ENCODE measurements at places on chromosomes 1 and 21. TPM values are rescaled to one million over a fixed set of nuclear protein-coding genes. Genes with fewer than 3 reads are reported as not detected.

BACE2 gene
- total RNA-seq: 71.9 TPM

GRCh38 chr21:45891388-45892155 is 90.0 kb upstream of the COL6A1 start:
- peaks cover 30% of the 10 kb centered on the region for H3K4me1 ChIP-seq
- no peaks in the 10 kb centered on the region for H3K27me3 ChIP-seq
- H3K4me3 ChIP-seq: no peak overlapping the region
- H3K36me3 ChIP-seq: no peaks in the 10 kb centered on the region

DNA sequence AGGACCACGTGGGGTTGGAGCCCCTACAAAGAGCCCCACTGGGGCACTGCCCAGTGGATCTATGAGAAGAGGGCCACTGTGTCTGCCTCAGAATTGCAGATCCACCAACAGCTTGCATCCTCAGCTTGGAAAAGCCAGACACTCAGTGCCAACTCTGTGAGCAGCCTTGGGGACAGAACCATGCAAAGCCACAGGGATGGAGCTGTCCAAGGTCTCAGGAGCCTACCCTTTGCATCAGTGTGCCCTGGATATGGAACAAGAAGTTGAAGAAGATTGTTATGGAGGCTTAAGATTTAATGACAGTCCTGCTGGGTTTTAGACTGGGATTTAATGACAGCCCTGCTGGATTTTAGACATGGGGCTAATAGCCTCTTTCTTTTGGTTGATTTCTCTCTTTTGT is 1670.9 kb downstream of the PLA2G4A start:
- DNase-seq: no peak
- no peaks in the 10 kb centered on the region for H3K27me3 ChIP-seq
- no peak overlapping the region for H3K27ac ChIP-seq
- H3K36me3 ChIP-seq: no peaks in the 10 kb centered on the region
- no peak overlapping the region for H3K4me3 ChIP-seq

GRCh38 chr1:184101571-184101970 is 50.0 kb downstream of the TSEN15 start:
- no peaks in the 10 kb centered on the region for H3K4me1 ChIP-seq
- H3K36me3 ChIP-seq: no peaks in the 10 kb centered on the region
- DNase-seq: no peak
- H3K27ac ChIP-seq: no peak overlapping the region
- no peaks in the 10 kb centered on the region for H3K27me3 ChIP-seq

IPP gene
- 6.9 TPM for total RNA-seq

- H3K27ac ChIP-seq: no peak overlapping the region
- peak overlapping the region; percentile 87 for H3K4me3 ChIP-seq
- H3K36me3 ChIP-seq: no peaks in the 10 kb centered on the region
Observed at GRCh38 chr1:231040800-231041718, 1.0 kb upstream of the FAM89A start.

CELA2A gene
- not detected for total RNA-seq

- H3K4me1 ChIP-seq: no peaks in the 10 kb centered on the region
- no peak for DNase-seq
- no peaks in the 10 kb centered on the region for H3K27me3 ChIP-seq
- no peak overlapping the region for H3K27ac ChIP-seq
- no peak overlapping the region for H3K4me3 ChIP-seq
Observed at GRCh38 chr1:4581807-4582206, 72.6 kb upstream of the AJAP1 start.

GRCh38 chr1:50538476-50538875 is 115.2 kb upstream of the DMRTA2 start:
- DNase-seq: no peak
- H3K27me3 ChIP-seq: no peaks in the 10 kb centered on the region
- H3K36me3 ChIP-seq: no peaks in the 10 kb centered on the region
- no peak overlapping the region for H3K4me3 ChIP-seq
- H3K27ac ChIP-seq: no peak overlapping the region

GRCh38 chr1:243628476-243628907 is 221.6 kb downstream of the AKT3 start:
- DNase-seq: no peak
- no peak overlapping the region for H3K27ac ChIP-seq
- H3K4me1 ChIP-seq: no peaks in the 10 kb centered on the region
- peaks cover 2% of the 10 kb centered on the region for H3K36me3 ChIP-seq

CLCNKB gene
- not detected for total RNA-seq

DNA sequence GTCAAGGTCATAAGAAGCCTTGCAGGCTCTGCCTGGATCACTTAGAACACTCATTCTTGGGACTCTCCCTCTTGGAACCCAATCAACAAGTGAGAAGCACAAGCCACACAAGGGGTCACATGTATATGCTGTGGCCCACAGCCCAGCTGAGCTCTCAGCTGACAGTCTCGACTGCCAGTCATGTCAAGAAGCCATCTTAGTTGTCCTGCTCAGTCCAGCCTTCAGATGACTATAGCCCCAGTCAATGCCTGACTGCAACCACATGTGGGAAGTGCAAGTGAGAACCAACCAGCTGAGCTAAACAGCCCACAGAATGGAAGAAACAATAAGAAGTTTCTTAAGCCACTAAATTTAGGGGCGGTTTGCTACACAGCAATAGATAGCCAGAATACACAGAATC is 356.0 kb downstream of the KCNH1 start:
- H3K4me3 ChIP-seq: no peak overlapping the region
- no peaks in the 10 kb centered on the region for H3K27me3 ChIP-seq
- H3K4me1 ChIP-seq: no peaks in the 10 kb centered on the region
- H3K27ac ChIP-seq: no peak overlapping the region

DNA sequence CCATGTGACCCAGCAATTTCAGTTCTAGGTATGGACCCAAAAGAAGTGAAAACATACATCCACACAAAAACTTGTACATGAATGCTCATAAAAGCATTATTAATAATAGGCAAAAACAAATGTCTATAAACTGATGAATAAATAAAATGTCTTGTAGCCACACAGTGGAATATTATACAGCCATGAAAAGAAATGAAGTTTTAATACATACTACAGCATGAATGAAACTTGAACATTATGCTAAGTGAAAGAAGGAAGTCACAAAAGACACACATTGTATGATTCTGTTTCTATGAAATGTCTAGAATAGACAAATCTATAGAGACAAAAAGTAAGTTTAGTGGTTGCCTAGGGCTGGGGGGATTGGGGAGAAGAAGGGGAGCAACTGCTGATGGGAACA is 130.2 kb downstream of the CDC7 start:
- H3K36me3 ChIP-seq: no peaks in the 10 kb centered on the region
- no peak for DNase-seq
- no peak overlapping the region for H3K27ac ChIP-seq
- H3K4me1 ChIP-seq: no peaks in the 10 kb centered on the region
- no peak overlapping the region for H3K4me3 ChIP-seq
- H3K27me3 ChIP-seq: no peaks in the 10 kb centered on the region

CD52 gene
- total RNA-seq: not detected

FCRL3 gene
- not detected for total RNA-seq

ANGPTL1 gene
- total RNA-seq: 51.0 TPM

- no peak for DNase-seq
- H3K27me3 ChIP-seq: no peaks in the 10 kb centered on the region
- H3K4me3 ChIP-seq: no peak overlapping the region
- no peaks in the 10 kb centered on the region for H3K4me1 ChIP-seq
Observed at GRCh38 chr1:94038511-94038910, 82.4 kb downstream of the ABCA4 start.

FMO3 gene
- 13.9 TPM for total RNA-seq

DNA sequence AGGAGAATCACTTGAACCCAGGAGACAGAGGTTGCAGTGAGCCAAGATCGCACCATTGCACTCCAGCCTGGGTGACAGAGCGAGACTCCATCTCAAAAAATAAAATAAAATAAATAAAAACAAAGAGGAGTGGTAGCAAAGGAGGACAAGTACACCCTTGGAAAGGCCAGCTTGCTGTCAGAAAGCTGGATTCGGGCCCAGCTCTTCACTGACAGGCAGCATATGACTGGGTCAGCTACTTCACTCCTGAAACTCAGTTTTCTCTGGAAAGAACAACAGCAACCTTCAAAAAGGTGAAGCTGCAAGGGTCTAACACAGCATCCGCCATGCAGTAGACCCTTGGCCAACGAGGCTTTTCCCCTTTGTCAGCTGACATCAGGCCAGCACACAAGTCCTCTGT is 156.0 kb upstream of the TIAM1 start:
- H3K27ac ChIP-seq: no peak overlapping the region
- no peaks in the 10 kb centered on the region for H3K36me3 ChIP-seq
- H3K4me1 ChIP-seq: no peaks in the 10 kb centered on the region

GRCh38 chr1:212457740-212458338 is 25.1 kb downstream of the NENF start:
- no peaks in the 10 kb centered on the region for H3K36me3 ChIP-seq
- H3K4me3 ChIP-seq: no peak overlapping the region
- no peak for DNase-seq
- H3K27ac ChIP-seq: no peak overlapping the region
- H3K4me1 ChIP-seq: peaks cover 8% of the 10 kb centered on the region

DNA sequence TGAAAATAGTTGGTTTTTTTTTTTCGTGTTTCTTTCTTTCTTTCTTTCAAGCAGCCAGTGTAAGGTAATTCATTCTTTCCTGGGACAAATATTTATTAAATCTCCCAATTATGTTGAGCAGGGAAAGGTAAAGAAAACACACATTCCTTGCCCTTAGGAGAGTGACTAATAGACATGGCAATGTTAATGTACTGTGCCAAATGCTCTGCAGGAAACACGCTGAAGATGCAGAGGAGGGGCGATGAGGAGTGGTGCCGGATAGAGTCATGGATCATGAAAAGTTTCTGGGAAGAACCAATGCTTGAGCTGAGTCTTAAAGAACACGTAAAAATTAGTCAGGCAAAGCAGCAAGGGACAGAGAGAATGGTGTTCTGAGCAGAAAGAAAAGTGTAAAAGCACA is 199.2 kb downstream of the DNM3 start:
- H3K36me3 ChIP-seq: no peaks in the 10 kb centered on the region
- no peaks in the 10 kb centered on the region for H3K4me1 ChIP-seq
- DNase-seq: no peak

GRCh38 chr1:94384485-94385265 is 33.5 kb upstream of the ABCD3 start:
- H3K27me3 ChIP-seq: no peaks in the 10 kb centered on the region
- H3K4me1 ChIP-seq: no peaks in the 10 kb centered on the region
- no peak for DNase-seq
- H3K36me3 ChIP-seq: no peaks in the 10 kb centered on the region
- no peak overlapping the region for H3K27ac ChIP-seq

DNA sequence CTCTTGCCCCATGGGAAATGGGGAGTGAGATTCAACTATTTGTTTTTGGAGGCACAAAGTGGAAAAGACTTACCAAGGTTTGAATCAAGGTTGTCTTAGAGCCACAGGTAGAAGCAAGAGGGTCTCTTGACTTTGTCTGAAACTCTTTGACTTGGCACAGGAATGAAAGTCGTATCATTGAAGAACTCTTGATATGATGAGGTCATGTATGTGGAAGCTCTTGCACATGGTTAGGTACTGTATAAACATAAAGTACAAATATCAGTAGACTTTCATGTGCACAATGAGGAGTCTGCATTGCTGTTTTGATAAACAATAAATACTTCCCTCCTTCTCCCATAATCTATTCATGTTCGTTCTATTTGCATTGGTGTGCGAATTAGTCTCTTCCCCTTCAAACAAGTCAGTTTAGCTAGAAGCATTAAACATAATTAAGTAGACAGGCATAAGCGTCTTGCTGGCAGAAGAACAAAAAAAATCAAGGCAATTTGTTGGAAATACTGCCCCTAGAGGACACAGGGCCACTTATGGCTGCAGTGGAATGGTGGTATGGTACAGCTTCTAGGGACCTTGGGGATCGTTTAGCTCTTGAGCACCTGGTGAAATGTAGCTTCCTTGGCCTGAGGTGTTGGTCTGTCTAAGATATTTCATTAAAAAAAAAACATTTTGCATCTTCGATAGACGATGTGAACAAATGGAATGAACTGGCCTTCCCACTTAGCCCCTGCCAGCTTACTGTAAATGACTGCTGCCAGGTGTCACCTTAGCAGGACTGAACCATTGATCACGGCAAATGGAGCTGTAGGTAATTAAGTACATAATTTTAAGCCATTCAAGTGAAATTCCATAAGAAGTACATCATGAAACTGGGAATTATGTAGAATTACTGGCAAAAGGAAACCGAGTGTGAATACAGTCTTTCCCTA is 218.0 kb upstream of the GALNT2 start:
- no peak for DNase-seq
- H3K4me3 ChIP-seq: no peak overlapping the region
- H3K27me3 ChIP-seq: no peaks in the 10 kb centered on the region
- peaks cover 24% of the 10 kb centered on the region for H3K4me1 ChIP-seq
- no peaks in the 10 kb centered on the region for H3K36me3 ChIP-seq

CFAP126 gene
- not detected for total RNA-seq
